ENCODE measurements at places on chromosomes 1 and 21.

DNA sequence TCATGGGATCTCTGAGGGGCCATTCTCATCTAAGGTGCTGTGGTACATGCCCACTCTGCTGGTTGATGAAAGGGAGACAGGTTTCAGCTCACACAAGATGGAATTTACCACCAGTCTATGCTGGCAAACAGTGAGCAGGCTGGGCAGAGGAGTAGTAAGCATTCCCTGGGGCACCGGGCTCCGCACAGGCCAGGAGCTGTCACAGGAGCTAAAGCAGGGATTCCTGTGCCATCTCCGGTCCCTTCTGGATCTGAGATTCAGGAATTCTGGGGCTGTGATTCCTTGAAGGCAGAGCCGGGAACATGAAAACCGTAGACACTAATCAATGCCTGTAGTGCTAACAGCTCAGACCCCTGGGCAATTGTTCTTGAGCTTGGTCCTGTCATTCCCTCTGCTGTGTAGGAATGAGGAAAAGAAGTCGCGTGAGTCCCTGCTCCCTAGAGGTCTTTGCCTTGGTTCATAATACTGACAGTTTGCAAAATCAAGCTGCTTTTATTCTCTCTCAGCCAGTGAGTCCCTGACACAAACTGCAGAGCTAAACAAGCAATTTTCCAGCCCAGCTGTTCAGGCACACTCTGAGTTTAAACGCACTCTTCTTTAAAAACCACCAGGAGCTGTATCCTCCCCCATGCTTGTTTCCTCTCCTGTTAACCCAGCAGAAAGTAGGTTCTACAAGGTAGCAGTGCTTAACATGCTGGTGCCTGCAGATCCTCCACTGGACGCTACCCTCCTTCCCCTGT lies 52.5 kb downstream of the MDM4 start:
- no peak for DNase-seq

DNA sequence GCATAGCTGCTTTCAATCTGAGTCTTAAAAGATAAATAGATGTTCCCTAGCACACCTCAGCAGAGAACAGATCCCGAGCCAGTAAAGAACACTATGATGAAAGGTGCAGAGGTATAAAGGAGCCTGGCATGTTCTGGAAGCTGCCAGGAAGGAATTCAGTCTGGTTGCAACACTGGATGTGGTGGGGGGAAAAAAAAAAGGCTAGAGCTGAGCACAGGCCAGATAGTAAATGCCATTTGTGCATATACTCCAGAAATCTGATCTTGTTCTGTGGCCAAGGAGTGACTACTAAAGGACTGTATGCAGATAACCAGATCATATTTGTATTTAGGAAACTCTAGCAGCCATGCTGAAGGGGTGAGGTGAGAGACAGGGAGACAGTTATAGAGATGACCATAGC lies 240.3 kb downstream of the VAV3 start:
- no peak for DNase-seq

- DNase-seq = no peak
Measured at GRCh38 chr1:101567582-101568189, 330.9 kb downstream of the S1PR1 start.

DNA sequence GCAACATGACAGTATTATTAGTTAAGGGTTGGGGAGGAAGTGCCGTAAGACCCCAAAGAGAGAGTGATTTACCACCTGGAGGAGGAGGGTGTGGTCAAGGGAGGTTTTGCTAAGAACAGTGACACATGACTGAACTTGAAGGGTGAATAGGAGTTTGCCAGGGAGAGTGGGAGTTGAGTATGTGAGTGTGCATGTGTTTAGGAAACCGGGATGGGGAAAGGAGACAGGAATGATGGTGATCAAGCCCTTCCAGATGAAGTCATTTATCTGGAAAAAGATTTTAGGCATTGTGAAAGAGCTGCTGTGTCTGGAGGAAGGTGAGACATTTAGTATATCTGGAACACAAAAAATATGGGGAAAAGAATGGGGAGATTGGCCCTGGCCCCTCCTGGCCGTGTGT lies 28.1 kb upstream of the IL10 start:
- no peak for DNase-seq

DNA sequence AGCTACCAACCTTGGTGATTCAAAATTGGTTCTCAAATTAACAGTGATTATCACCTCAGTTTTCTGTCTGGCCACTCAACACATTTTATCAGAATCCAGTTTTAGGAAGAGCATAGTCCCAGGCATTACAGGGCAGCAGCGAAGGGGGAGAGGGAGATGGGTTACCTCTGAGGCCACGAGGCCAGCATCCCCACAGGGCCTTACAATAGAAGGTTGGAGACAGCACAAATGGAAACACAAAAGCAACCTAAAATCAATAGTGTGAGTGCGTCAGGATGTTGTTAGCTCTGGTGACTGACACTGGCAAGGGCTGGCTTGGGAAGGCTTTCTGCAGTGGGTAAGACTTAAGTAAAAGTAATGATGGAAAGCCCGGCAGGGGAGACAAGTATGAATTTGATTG lies 79.5 kb downstream of the JAK1 start:
- no peak for DNase-seq

DNA sequence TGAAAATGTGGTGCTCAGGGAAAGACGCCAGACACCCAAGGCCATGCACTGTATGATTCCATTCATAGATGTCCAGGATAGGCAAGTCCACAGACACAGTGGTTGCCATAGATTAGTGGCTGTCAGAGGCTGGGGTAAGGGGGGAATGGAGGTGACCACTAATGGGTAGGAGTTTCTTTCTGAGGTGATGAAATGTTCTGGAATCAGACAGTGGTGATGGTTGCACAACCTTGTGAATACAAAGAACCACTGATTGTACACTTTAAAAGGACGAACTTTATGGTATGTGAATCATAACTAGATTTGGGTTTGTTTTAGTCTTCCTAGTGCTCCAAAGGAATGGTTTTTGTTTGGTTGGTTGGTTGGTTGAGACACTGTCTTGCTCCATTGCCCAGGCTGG lies 51.7 kb downstream of the PRAMEF20 start:
- no peak for DNase-seq

GRCh38 chr1:105419030-105419429 lies 1637.4 kb upstream of the PRMT6 start:
- DNase-seq = no peak

GRCh38 chr1:45802343-45803298 lies 791 bp upstream of the MAST2 start:
- peak; percentile 68 for DNase-seq

DNA sequence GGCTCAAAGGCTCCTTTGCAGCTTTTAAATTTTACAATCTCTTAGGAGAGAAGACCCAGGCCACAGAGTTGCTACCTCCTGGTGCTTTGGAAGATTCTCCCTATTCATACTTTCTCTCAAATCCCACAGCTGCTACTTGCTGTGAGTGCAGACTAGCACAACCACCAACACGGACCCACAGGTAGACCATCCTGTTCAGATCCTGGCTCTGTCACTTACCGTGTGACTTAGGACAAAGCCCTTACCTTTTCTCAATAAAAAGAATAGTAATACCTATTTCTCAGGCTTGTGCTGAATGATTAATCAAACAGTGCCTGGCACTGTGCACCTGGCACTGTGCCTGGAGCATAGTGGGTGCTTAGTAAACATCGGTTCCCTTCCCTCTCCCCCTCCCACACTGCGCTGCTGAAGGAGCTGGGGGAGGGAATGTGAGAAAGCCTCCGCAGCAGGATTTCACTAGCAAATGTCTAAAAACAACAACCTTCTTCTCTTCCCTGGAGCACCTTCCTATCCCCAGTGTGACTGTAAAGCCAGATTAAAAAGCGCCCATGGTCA lies 81.7 kb downstream of the PGM1 start:
- DNase-seq = no peak

GRCh38 chr1:92901126-92901525 lies 60.1 kb downstream of the DIPK1A start:
- no peak for DNase-seq

DNA sequence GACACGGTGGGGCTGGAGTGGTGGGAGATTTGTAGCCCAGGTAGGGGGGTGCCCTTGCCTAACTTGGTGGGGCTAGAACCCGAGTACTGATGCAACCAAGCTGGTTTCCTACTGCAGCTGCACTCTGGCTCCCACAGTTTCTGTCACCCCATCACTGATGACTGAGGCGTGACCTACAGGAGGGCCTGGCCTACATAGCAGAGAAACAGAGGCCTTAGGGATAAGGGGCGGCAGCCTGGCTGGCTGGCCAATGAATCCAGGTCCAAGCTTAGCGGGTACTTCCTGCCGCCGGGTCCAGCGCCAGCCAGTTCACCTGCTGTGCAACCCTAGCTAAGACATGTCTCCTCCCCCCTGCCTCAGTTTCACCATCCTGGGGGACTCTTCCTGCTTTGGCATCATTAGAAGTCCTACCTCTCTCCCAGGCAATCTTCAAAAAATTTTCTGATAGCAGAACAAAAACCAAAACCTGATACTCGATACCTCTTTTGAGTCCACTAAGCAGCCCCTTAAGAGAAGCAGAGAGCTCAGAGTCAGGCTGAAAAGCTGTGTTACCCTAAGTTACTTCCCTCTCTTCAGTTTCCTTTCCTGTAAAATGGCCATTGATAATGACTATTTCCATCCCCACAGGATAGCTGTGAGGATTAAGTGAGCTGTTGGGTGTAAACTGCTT lies 27.3 kb upstream of the RNF19B start:
- no peak for DNase-seq

GRCh38 chr1:69911301-69911801 lies 294.0 kb downstream of the LRRC40 start:
- DNase-seq = no peak

DNA sequence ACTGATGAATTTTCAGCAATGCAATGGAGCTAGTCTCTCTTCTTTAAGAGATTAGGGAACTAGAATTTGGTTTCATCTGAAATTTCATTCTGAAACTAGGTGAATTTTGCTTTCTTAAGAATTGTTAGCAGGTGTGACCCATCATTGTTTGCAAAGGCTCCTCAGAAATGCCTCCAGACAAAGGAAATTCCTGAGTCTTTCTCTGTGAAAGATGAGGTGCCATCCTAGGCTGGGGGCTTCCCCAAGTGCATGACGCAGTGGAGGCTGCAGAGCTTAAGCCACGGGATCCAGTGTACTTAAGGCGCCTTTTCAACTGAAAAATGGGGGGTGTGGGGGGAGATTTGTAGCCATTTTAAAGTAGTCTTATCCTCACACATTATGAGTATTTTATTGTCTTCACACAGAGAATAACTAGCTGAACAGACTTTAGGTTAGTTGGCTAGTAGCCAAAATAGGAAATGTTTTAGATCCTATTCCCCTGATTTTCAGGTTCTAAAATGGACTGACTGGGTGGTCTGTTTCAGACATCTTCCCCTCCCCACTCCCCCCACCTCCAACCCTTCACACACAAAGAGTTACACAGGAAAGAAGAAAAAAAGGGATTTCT lies 202.0 kb downstream of the NFIA start:
- no peak for DNase-seq

DNA sequence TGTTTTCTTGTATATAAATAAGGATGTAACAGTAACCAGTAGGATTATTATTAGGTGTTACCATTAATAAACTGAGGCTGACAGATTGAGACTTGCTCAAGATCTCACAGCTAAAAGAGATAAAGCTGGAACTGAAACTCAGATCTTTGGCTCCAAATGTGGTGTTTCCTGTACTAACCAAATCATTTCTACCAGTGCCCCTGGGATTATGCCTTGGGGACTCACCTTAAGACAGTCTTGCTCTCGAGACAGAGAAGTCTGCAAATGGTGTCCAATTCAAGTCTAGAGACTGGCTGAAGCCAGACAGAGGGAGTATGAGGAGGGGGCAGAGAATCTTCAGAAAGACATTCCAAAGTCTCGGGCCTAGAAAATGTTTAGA lies 593 bp upstream of the CD53 start:
- DNase-seq = no peak

DNA sequence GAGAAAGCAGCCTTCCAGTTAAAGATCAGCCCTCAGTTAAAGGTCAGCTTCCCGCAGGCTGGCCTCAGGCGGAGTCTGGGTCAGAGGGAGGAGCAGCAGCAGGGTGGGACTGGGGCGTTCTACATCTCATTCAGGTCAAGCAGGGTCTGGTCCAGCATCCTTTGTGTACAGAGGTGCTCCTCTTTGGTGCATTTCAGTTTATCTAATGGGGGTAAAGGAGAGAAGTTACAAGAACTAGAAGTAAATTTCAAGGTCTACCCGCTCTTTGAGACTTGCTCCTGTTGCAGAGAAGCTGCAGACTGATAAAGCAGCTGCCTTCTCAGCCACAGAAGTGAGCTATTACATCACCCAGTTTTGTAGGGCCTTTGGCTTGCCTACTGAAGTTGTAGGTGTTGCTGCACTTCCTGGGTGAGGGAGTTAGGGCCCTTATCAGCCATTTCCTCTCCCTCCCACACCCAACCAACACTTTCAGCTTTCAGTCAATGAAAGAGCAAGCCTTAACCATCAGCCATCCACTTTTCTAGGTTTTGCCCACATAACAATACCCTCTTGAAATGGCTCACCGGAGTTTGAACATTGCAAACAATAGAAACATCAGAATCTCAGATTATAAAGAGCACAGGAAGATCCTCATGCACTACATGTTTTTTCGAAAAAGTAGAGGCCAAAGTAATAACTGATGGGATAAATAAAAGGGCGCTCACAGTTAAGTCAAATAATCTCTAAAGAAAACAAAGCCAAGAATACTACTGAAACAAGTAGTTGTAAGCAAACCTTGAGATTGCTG lies 2.8 kb upstream of the NUP210L start:
- DNase-seq = peak; percentile 79

GRCh38 chr1:168285521-168285790 lies 4.8 kb downstream of the TBX19 start:
- DNase-seq = no peak

DNA sequence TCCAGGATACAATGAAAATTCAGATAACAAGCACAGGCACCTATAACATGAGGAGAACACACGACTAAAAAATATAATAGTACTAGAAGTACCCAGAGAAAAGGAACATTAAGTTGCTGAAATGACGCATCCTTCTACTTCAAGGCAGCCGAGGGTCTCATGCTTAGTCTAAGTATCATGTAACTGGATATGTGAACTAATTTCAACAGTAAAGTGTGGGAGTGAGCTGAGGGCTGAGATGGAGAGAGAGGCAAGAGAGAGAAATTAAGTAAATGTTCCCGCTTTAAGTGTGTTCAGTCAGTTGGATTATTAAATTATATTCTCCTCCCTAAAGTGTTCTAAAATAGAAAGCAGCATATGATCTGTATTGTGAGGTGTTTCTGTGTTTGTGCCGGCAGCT lies 152.2 kb upstream of the KRTAP19-8 start:
- DNase-seq = no peak

DNA sequence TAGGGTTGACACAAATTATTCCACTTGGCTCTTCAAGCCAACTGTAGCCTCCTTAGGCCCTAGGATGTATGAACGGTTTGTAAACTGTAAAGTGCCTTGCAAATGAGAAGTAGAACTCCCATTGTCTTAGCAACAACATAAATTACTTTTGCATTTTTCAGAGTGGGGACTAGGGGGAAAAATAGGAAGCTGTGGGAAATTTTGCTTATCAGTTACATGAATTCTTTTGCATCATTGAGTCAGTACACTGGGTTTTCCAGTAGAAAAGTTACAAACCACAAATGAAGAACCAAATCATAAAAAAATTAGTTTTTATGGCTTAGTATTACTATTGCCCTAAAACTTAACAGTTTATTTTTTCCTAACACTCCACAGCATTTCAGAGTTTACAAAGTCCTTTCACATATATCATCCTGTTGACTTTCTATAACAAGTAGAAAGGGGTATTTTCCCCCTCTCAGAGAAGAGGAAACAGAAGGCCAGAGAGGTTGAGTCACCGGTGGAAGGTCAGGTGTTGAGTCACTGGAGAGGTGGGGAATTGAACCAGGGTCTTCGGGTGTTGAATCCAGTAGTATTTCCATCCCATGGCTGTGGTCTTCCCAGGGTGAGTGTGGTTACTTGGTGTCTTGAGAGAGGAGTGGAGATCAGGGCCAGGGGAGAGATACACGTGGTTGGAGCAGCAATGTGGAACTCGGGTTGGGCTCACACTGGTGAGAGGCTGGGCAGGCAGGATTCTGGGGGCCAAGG lies 71.9 kb upstream of the USP24 start:
- DNase-seq = no peak

GRCh38 chr1:203288400-203288799 lies 16.9 kb upstream of the BTG2 start:
- DNase-seq = no peak
